ENCODE measurements at places on chromosomes 7 and 10.

GRCh38 chr7:80830010-80830409 is 88.8 kb downstream of the SEMA3C start:
- DNase-seq, result no peak

- no peak for DNase-seq
Measured at GRCh38 chr10:76191336-76191735, 759.9 kb downstream of the LRMDA start.

DNA sequence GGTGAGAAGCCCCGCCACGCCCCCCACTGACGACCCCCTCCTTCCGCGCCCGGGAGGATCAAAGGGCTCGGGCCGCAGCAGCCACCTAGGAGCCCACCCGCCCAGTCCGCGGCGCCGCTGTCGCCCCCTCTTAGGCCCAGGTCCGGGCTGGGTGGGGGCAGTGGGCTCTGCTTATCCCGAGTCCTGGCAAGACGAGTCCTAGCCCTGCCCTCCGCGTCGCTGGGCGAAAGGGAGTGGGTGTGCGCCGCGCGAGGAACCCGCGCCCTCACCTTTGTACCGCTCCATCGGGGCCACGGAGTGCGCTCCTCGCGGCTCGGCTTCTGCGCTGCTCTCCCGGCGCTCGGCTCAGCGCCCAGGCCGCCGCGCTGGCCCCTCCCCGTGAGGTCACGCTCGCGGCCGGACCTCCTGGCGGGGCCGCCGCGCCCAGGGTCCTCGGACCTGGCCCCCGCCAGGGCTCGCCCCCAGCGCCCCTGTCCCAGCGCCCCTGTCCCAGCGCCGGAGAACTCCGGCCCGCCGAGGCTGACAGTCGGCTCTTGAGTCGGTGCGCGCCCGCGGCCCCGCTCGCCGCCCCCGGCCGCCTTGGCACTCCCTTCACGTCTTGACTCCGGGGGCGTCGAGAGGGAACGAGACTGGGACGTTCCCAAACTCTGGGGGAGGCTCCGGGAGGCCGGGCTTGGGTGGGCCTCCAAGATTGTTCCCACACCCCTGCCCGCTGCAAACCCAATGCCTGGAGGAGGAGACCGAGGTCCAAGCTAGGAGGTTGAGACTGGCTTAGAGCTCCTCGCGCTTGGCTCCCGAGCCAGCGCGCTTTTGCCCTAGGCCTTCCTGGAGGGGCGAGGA is at the start of gene AFAP1L2:
Gene AFAP1L2, minus strand, starts transcription at position 332 of the 840 bp plus-strand sequence. Its CDS starts 47 bp downstream, at position 285.
- DNase-seq, result no peak

DNA sequence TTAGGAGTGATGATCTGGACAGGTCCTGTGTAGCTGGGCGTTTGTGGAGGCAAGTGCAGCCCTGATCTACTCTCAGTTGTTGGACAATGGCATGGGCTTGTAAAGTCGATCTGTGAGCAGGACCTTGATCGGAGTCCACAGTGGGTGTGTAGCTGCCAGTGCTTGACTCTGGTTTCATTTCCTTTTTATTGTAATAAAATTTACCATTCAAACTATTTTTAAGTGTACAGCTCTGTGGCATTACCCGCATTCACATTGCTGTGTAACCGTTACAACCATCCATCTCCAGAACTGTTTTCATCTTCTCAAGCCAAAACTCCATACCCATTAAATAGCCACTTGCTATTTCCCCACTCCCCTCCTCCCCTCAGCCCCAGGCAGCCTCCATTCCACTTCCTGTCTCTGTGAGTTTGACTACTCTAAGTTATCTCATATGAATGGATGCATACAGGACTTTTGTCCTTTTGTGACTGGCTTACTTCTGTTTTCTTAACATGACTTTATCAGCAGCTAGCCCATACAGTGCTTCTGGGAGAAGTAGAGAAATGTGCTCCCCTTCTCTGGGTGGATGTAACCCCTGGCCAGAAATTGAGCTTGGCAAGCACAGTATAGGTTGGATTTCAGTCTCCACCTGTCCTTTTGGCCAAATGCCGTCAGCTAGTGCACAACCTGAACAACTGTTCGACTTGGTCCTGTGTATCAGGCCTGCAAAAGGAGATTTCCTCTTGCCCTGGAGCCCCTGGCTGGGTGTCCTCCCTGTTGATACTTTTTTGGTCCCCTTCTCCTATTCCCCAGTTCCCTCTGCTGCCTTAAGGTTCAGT is 180.0 kb downstream of the LRMDA start:
- DNase-seq, result no peak

GRCh38 chr10:90592638-90593302 is 265.1 kb downstream of the HTR7 start:
- peak; percentile 12 for DNase-seq

GRCh38 chr7:43921423-43921822 is 4.8 kb upstream of the UBE2D4 start:
- DNase-seq, result no peak

- DNase-seq, result no peak
Measured at GRCh38 chr10:47247148-47248059, 52.6 kb upstream of the GDF10 start.

GRCh38 chr10:266974-267425 is 131.7 kb downstream of the ZMYND11 start:
- no peak for DNase-seq

DNA sequence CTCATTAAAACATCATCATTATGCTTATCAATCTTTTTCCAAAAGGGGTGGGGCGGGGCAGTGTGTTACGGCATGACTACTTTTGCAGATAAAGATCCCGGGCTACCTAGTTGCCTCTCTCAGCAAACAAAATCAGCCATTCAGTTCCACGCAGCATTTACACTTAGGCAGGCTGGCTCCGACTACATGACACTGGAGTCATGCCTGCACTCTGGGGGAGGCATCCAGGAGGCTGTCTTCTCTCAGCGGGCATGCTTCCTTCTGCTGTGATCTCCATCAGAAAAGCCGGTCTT is 193.9 kb upstream of the TCF7L2 start:
- DNase-seq, result no peak

DNA sequence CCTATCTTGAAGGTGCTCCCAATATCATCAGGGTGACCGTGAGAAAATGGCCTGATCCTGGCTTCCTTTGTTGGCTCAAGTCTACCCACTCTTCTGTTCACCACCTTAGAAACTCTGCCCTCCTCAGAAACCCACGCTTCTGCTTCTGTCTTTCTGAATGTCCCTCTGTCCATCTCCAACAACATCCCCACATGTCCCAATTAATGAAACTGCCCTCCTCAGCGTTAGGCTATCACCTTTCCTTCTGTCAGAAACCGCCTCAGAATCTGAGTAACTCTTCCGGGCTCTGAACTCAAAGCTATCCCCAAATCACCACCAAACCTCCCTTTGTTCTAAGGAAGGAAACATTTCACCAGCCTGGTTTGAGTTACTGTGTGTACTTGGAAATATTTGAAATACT is 315.8 kb upstream of the ZNF32 start:
- DNase-seq, result no peak

GRCh38 chr7:99102809-99103690 is 40.9 kb downstream of the SMURF1 start:
- no peak for DNase-seq

DNA sequence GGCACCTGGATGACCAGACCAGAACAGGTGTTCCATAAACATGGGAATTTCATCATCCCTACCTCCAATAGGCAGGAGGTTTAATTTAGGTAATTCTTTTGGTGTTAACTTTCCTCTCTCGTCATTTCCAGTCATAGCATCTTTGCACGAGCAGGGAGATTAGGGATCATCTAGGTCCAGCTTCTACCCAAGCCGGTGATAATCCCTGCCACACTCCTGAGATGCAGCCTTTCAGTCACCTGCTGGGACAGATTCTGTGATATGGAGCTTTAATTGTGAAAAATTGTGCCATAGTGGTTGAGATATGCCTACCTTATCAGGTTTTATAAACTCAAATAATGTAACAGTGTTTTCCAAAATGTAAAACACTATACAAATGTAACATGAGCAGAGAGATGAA is 191.8 kb upstream of the AOAH start:
- DNase-seq, result no peak

DNA sequence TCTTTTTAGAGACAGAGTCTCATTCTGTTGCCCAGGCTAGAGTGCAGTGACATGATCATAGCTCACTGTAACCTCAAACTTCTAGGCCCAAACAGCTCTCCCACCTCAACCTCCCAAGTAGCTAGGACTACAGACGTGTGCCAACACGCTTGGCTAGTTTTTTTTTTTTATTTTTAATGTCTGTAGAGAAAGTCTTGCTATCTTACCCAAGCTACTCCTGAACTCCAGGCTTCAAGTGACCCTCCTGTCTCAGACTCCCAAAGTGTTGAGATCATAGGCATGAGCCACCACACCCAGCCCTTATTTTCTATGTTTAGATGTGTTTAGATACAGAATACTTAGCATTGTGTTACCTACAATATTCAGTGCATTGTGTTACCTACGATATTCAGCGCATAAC is 46.4 kb downstream of the KMT2E start:
- no peak for DNase-seq

GRCh38 chr7:659306-659847 is 67.1 kb upstream of the DNAAF5 start:
- no peak for DNase-seq

- no peak for DNase-seq
Measured at GRCh38 chr10:71696628-71697326, 22.8 kb downstream of the C10orf105 start.

DNA sequence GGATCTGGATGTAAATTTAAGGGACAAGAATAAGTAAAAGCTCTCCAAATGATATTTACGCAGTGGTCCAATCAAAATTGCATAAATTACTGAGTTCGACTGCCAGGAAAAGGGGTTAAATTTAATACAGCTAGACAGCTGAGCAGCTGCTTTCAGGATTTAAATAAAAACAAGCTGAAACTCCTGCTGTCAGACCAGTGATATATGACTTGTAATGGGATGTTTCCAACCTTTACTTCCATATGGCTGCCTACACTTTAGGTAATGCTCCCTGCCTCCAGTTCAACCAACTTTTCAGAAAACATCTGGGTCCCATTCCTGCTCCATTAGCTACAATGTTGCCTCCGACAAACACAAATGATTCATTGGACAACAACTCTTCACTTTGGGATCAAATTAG is 326.3 kb upstream of the DGKB start:
- DNase-seq, result no peak
